Right hindlimb (tissue), 1 donor: ENCODE measurements at places on chromosomes 2 and 18.

DNA sequence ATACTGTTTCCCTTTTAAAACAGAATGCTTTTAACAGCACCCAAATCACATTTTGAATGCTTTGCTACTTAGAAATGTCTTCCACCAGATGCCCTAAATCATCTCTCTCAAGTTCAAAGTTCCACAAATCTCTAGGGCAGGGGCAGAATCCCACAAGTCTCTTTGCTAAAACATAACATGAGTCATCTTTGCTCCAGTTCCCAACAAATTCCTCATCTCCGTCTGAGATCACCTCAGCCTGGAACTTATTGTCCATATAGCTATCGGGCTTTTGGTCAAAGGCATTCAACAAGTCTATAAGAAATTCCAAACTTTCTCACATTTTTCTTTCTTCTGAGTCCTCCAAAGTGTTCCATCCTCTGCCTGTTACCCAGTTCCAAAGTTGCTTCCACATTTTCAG lies 1374.5 kb upstream of the NXPH2 start:
- DNase-seq, result no peak

DNA sequence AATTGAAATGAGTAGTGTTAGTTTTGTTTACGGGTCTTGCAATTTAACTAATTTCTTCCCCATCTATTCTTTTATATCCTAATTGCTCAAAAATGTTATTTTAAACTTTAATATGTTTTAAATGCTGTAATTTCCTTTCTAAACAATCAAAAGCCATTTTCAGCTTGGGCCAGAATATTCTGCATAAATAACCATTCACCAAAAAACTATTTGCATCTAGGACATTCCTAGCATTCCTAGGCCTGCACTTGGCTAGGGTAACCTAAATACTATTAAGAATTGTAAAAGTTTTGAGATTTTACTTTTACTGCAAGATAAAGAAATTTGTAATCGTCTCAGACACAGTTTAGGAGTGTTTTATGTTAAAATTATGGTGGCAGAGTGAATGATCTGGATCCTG lies 7.8 kb upstream of the ETAA1 start:
- DNase-seq, result no peak

DNA sequence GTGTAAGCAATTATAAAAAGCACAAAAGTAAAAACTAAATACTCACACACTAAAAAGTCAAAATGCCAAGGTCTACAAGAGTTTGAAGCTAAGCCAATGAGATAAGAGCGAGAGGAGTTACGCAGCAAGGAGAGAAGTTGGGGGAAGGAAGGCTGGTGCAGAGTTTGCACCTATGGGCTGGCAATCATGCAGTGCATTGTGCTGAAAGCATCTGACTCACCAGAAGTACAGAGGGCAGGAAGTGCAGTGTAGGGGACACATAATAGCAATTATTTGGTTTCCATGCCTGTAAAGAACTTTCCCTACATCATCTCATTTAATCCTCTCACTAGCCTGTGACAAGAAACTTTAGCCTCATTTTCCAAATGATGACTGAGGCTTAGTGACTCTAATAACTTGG lies 142.7 kb upstream of the KYNU start:
- no peak for DNase-seq

- DNase-seq, result no peak
Observed at GRCh38 chr2:234427081-234428061, 69.5 kb downstream of the ARL4C start.

DNA sequence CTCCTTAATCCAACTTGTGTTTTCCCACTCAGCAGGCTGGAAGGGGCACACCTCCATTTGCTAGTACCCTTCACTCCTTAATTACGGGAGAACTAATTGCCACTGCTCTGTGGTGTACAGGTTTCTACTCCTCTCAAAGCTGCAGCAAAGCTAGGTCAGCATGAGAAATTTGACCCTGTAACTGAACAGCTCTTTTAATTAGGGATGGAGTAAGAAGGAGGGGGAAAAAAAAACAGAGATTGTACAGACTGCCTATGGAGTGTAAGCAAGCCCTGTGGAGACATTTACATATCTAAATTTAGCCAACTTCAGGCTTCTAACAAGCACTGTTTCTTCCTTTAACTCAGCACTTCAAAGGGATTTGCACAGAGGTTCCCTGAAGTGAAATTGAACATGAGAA lies 629.7 kb upstream of the SETBP1 start:
- DNase-seq, result no peak

- peak; percentile 61 for DNase-seq
Observed at GRCh38 chr18:48230467-48231113, 178.6 kb downstream of the ZBTB7C start.

- DNase-seq, result peak; percentile 49
Observed at GRCh38 chr2:39437522-39438296, 624 bp upstream of the MAP4K3 start.

- peak; percentile 29 for DNase-seq
Observed at GRCh38 chr18:22348521-22349316, 69.0 kb downstream of the CTAGE1 start.
